Kidney (tissue), 22 donors: ENCODE measurements at places on chromosomes 5 and 9. TPM values are rescaled to one million over a fixed set of nuclear protein-coding genes. Genes with fewer than 3 reads are reported as not detected.

BTNL8 gene
- 1.2 TPM for polyA plus RNA-seq

- DNase-seq = no peak
Measured at GRCh38 chr5:2415678-2416077, 335.8 kb downstream of the IRX2 start.

DNA sequence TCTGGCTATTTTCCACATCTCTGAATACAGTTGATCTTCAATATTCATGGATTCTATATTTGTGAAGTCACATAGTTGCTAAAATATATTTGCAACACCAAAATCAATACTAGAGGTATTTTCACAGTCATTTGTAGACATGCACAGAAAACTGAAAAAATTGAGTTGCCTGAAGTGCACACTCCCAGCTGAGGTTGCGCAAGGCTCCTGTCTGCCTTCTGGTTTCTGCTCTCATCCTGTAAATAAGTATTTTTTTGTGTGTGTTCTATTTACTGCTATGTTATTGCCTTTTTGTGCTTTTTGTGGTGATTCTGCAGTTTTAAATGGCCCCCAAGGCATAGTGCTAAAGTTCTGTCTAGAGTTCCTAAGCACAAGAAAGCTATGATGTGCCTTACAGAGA is 371.1 kb upstream of the GRAMD2B start:
- no peak for DNase-seq

GRCh38 chr5:79540939-79541338 is 27.0 kb upstream of the HOMER1 start:
- DNase-seq = no peak

GRCh38 chr9:12884736-12885395 is 110.0 kb downstream of the LURAP1L start:
- DNase-seq = no peak
